Stimulated activated CD4-positive, alpha-beta T cell treated with anti-CD3 and anti-CD28 coated beads, Interleukin-15, amount 100 ng/mL, for 48 hours (primary cell): ENCODE measurements at places on chromosomes 5 and 9.

DNA sequence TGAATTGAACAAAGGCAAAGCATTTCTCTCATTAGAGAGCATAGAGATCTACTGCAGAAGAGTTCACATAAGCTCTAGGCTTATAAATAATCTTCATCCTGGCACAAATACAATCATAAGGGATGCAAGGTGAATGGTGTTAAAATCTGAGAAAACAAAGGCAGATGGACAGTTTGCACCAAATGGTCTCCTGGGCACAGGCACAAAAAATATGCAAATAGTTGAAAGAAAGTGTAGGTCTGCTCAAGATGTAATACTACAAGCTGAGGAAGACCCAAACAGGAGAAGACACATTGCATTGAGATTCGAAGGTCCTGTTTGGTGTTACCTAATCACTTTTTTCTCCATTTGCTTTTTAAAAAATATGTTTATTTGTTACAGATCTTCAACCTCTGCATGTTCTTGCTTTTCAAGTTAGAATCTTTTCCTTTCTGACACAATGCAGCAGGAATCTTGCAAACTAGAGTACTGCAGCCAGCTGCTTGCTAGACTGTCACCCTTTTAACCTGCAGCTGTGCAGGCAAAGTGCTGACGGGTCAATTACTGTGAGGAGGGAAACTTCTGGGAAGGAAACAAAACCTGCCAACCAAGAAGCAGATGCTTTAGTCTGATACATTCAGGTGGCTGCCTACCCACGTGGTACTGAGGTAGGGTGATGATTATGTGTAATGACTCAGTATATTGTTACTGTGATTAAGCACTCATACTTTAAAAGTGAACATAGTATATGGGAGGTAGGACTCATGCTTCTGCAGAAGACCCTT lies 1048.6 kb upstream of the SEMA6A start:
- no peak for DNase-seq

- DNase-seq, result no peak
These were observed 689 bp downstream of the CNTRL start for GRCh38 chr9:121075251-121076036.

GRCh38 chr5:179227229-179227579 lies 118.1 kb downstream of the ADAMTS2 start:
- no peak for DNase-seq

GRCh38 chr5:122200450-122200849 lies 71.1 kb downstream of the ZNF474 start:
- no peak for DNase-seq

- DNase-seq, result no peak
These were observed 73.2 kb upstream of the FAM120A start for GRCh38 chr9:93378276-93378675.

DNA sequence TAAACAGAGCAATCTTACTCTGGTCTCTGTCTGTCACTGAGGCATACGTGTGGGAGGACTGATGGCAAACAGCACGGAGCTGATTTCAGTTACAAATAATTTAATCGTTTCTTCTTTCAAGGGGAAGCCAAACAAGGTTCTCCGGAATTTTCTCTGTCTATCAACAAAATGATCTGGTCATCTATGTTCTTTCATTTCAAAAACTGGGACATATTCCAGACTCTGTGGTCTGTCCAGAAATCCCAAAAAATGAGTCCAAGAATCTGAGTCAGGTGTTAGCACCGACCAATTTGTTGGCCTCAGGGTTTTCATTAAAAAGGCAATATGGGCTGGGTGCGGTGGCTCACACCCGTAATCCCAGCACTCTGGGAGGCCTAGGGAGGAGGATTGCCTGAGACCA lies 69.9 kb upstream of the ZNF608 start:
- no peak for DNase-seq

GRCh38 chr9:34983209-34983608 lies 6.3 kb upstream of the DNAJB5 start:
- no peak for DNase-seq
